ENCODE measurements at places on chromosomes 4 and X.

DNA sequence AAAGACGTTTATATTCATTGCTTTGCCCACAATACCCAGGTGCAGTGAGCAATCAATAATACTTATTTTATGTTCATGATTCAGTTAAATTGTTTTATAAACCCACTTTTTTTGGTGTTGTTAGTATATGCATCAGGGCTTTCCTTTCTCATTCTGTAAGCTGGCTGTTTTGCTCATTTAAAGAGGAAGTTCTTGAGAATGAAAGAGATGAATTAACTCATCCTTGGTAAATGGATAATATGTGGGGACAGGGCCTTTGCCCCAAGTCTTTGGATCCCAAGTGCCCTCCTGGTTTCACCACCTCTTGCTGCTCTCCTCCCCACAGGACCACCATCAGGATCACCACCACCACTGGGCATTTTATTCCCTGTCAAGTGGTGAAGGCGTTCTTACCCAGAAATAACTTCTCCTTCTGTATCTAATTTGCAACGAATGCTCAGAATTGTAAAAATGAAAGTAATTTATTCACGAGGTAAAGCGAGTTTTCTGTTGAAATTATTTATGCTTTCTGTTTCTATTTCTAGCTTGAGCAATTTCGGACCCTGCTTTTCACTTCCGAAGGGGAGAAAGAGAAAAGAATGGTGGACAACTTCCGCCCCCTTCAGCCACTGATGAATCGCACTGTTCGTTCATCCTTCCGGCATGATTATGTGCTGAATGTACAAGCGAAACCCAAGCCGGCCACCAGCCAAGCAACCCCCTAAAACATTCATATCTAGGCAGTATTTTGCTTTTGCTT lies 8.2 kb upstream of the ZRSR2 start:
- DNase-seq = no peak

- no peak for DNase-seq
Observed at GRCh38 chr4:94011190-94011589, 182.6 kb downstream of the ATOH1 start.

DNA sequence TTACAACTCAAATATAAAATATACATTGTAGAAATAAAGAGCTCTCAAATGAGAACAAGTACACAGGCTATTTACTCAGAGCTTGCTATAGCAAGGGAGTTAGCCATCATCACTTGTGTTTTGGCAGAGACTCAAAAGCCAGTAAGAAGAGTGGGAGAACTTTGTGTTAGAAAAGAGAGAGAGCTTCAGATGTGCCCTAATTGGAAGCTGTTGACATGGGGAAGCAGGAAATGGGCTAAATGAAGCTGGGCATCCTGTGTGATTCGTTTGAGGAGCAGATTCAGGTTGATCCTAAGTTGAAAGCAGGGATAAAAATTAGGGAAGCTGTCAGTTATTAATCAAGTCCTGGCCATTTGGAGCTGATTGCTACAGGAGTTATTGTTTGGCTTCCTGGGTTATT lies 207.4 kb upstream of the MAOA start:
- DNase-seq = no peak

DNA sequence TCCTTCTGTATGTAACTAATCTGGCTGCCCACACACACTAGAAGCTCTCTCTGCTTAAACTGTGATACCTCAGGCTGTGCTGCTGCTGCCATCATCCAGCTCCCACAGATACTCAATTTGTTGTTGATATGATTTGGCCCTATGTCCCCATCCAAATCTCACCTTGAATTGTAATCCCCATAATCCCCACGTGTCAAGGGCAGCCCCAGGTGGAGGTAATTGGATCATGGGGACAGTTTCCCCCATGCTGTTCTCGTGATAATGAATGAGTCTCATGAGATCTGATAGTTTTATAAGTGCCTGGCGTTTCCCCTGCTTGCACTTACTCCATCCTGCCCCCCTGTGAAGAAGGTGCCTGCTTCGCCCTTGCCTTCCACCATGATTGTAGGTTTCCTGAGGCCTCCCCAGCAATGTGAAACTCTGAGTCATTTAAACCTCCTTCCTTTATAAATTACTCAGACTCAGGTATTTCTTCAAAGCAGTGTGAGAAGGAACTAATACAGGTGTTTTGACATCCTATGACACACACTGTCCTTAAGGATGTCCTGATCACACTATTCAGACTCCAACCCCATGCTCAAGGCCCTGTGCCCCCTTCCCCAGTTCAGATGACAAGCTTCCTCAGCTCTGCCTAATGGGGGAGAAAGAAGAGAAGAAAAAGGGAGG lies 2.9 kb upstream of the ATOH1 start:
- no peak for DNase-seq

DNA sequence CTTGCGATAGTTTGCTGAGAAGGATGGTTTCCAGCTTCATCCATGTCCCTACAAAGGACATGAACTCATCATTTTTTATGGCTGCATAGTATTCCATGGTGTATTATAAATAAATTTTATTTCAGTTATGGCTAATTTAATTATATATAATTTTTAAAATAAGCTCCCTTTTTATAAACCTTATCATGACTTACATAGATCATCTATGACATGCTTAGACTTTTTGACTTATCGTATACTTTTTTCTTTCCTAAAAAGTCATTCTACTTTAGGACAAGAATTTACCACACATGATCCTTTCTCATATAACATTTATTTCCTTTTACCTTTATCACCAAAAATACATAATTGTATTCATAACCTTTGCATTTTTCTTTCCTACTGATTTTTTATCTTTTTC lies 376.5 kb downstream of the CCSER1 start:
- DNase-seq = no peak

- no peak for DNase-seq
Observed at GRCh38 chrX:85052205-85052604, 48.5 kb downstream of the APOOL start.

DNA sequence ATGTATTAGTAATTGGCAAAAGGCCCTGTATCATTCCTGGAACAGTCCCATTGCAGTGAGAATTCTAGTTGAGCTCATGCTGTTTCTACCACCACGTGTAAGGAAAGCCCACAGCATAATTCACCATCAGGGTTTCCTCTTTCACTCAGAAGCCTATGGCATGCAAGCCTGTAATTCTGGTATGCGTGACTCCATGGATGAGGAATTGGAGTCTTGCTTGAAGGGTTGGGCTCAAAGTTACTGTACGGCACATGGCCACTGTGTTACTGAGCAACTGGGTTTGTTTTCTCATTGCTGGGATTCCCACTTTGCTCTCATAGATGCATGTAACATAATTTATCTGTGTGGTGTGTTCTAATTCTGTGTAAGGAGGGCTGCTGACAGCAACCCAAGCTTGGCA lies 132.3 kb upstream of the NR3C2 start:
- no peak for DNase-seq

DNA sequence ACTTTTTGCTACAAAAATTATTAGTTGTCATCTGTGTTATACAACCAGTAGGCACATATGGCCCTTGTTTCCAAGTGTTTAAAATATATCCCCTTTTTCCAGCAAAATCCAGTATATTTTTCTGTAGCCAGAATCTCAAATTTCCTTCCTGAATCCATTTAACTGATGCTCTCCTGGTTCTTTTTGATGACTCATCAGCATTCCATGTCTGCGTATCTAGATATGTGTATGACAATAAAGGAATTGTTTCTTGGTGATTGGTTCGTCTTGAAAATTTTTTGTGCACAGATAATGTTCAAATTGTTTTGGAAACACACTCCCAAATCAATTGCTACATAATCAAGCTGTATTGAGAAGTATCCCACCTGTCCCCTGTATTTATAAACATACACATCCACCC lies 98.3 kb downstream of the ITM2A start:
- no peak for DNase-seq
